Activated naive CD4-positive, alpha-beta T cell (primary cell): ENCODE measurements at places on chromosomes 6 and 20.

- no peak for DNase-seq
Observed at GRCh38 chr6:32609731-32610640, 20.3 kb upstream of the HLA-DRB1 start.

GRCh38 chr20:44959082-44959637 is 1.0 kb downstream of the TOMM34 start:
- DNase-seq: no peak

DNA sequence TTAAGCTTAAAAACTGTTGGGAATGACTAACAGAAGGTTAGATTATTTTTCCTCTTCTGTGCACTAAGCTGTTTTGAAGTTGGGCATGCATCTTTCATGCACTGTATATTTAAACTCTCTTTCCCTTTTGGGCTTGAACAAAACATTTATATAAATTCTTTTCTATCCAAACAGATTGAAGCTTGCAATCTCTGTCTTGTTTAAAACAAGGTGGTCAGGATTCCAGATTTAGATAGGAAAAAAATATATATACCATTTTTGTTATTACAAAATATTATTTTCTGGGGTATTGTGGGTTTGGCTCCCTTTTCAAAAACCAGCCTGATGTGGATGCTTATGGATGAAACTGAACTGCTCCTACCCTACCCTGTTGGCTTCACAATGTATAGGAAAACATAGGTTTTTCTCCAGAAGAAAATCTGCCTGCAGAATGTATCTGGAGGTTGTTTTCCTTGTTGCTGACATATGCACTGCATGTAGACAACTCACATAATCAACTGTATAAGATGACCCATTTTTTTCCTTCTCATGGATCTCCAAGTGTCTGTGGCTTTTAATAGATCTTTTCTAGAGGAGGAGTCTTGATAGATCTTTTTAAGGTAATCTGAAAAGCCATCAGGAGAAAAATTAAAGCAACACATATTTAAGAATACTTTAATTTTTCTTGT is 146.3 kb downstream of the PRL start:
- no peak for DNase-seq

DNA sequence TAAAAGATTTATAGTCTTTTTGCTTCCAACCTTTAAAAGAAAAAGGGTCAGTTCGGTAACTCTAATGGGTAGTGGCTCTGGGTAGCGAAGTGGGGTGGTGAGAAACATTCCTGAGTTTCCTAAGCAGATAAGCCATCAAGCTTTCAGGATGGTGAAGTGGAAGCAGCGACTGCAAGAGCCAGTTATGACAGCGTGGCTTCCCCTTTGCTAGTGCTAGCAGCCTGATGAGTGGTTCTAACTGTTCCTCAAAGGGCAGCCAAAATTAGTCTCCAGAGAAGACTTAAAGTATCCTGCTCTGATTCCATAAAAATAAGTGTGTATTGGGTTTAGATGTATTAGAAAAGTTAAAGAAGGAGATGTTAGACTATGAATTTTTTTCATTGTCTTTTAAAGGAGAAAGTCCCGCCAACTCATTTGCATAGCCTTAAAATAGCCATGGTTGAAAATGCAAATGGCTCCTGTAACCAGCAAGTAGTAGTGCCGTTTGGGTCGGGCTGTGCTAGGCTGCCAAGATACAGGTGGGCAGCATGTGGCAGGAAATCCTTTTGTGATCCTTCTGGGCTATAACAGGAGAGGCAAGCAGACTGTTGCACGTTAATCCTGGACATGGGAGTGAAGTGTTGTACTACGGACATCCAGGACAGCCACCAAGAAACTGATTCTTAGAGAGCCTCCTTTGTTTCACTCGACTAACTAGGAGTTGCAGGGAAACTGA is 18.0 kb downstream of the ELOVL2 start:
- DNase-seq: no peak

DNA sequence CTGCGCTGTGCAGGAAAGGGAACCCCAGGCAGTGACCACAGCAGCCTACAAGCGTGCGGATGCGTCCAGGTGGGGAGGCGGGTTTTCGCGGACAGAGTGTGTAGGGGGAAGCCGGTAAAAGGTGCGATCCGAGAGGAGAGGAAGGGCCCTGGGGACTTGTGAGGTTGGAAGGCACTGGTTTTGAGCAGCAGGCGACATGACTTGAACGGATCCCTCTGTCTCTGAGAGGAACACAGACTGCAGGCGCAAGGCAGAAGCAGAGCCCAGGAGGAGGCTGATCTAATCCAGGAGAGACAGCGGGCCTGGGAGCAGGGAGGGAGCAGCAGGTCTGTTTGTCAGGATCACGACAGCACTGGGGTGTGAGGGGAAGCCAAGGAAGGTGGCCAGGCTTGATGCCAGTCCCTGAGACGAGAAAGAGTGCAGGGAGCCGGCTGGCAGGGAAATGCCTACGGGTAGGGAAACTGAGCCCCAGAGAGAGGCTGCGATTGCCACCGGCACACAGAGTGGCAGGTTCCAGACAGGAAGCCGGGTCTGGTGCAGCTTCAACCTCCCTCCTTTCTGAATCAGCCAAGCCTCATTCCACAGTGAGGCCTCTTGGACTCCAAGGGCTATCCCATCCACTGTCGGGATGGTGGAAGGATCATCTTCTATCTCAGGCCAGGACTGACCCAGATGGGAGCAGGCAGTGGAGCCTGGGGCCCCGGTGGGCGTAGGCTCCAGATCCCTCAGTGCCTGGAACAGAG is 57.1 kb downstream of the HNF4A start:
- no peak for DNase-seq

DNA sequence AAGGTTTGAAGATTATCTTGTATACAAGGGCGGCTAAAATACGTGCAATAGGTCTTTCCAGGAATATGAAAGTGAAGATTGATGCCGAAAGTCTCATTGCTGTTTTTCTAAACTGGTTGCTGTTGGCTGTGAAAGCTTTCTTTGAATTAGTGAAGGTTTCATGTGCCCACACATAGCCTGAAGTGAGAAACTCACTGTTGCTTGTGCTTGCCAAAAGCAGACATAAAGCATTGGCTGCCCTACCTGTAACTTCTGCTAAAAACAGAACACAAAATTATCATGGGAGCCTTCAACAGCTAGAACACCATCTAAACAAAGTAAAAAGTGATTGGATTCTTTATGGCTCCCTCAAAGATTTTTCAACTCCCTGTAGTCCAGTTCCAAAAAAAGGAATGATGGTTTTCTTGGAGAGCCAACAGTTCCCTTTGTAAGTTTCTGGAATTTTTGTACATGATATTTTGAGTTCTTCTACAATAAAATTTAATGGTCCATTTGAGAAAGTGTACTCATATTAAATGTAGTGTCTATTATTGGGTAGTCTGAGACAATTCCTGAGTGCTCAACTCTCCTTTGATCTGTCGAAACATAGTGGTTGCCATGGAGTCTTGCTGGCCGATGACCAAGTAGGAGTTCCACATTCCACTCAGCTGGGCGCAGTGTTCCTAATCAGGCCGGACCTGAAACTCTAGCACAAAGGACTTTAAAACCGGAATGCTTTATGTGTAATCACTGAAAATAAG is 68.5 kb downstream of the PLEKHG1 start:
- no peak for DNase-seq

GRCh38 chr6:27679964-27680694 is 207.2 kb upstream of the ZNF184 start:
- DNase-seq: no peak
